ENCODE measurements at places on chromosomes 4 and X. TPM values are rescaled to one million over a fixed set of nuclear protein-coding genes. Genes with fewer than 3 reads are reported as not detected.

- no peak for DNase-seq
Observed at GRCh38 chr4:94357624-94358023, 15.0 kb upstream of the HPGDS start.

GRCh38 chr4:121939690-121940089 lies 12.2 kb downstream of the TRPC3 start:
- DNase-seq, result no peak

GPR34 gene
- total RNA-seq, result not detected

DNA sequence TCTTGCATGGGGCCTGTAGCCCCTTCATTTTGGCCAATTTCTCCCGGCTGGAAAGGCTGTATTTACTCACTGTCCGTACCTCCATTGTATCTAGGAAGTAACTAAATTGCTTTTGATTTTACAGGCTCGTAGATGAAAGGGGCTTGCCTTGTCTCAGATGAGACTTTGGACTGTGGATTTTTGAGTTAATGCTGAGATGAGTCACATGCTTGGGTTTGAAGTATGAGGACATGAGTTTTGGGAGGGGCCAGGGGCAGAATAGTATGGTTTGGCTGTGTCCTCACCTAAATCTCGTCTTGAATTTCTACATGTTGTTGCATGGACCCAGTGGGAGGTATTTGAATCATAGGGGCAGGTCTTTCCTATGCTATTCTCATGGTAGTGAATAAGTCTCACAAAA lies 407.6 kb upstream of the NDST3 start:
- DNase-seq, result no peak

- DNase-seq, result no peak
Observed at GRCh38 chr4:146336410-146336807, 122.1 kb downstream of the REELD1 start.

GRCh38 chrX:108216919-108217571 lies 125.5 kb downstream of the ATG4A start:
- no peak for DNase-seq

CCDC110 gene
- total RNA-seq, result not detected

DNA sequence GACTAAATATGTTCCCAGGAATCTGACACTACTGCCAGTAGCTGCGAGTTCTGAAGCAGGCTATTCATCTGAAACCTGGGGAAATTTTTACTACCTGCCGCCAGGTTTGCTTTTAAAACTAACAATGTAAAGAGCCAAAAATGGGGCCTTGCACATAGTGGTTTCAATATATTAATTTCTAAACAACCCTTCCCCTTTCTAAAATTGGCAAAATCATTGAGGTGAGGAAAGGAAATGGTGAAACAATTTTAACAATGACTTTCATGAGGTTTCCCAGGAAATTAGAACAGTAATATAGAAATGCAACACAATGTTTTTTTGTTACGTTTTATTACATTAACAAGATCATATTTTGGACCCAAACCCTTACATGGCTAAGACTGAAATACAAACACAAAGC lies 21.3 kb downstream of the FANCB start:
- no peak for DNase-seq

ATOH1 gene
- total RNA-seq, result not detected

JCHAIN gene
- not detected for total RNA-seq

WDR17 gene
- 0.83 TPM for total RNA-seq

WFS1 gene
- total RNA-seq, result 1.7 TPM

- DNase-seq, result no peak
Observed at GRCh38 chr4:82419451-82419850, 10.8 kb downstream of the HNRNPDL start.

MAB21L2 gene
- total RNA-seq, result not detected

DNA sequence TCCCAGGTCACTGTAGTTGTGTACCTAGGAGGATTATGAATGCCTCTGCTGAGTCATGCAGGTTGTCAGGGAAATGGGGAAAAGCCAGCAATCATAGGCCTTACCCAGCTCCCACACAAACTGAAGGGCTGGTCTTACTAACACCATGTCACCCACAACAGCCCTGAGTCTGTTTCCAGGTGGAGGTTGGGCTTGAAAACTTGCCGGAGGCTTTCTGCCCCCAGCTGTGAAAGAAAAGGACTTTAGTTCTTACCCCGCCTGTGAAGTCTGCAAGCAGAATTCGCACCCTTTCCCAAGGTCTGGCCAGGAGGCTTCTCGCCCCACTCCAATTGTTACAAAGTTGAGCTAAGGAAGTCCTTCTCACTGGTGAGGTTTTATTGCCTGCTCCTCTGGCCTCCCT lies 143.9 kb downstream of the RPS6KA6 start:
- no peak for DNase-seq

DNA sequence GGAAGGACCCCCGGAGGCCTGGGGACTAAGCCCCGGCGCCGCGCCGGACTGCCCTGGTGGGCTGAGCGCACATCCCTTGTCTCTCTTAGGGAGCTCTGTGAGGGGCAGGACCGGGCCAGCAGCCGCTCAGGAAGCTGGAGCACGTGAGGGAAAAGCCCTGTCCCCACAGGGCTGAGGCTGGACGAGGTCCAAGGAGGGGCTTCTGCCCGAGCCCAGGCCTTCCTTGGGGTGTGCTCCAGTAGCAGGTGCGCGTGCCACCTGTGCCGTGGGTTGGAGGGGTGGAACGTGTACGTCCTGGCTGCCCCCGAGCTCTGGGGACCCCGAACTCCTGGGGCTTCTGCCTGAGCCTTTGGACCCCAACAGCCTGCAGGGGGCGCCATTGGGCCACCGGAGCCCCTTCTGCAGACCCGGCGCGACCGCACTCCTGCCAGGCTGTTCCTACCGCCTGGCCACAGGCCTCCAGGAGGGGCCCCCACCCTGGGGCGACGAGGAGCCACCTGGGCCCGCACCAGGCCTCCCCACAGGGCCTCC lies 27.2 kb downstream of the TACC3 start:
- peak; percentile 85 for DNase-seq

SLC34A2 gene
- not detected for total RNA-seq

DNA sequence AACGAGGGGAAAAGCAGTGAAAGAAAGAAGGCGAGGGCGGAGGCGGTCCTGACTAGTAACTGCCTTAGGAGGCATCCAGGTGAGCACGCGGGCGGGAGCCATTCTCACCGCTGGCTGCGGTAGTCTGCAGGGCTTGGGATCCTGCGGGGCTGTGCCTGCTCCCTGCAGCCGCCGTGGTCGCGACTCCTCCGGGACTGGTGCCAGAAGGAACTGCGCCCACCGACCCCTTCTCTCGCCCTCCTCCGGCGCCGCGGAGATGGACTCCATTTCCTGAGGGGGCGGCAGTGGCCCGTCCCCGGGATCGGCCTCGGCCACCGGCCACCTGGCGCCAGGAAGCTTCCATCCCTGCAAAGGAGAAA lies 543 bp downstream of the NFXL1 start:
- peak; percentile 26 for DNase-seq

GRCh38 chr4:54073271-54073880 lies 9.0 kb upstream of the CHIC2 start:
- DNase-seq, result no peak

COL25A1 gene
- not detected for total RNA-seq

- DNase-seq, result no peak
Observed at GRCh38 chr4:89158884-89159503, 47.7 kb downstream of the TIGD2 start.

DNA sequence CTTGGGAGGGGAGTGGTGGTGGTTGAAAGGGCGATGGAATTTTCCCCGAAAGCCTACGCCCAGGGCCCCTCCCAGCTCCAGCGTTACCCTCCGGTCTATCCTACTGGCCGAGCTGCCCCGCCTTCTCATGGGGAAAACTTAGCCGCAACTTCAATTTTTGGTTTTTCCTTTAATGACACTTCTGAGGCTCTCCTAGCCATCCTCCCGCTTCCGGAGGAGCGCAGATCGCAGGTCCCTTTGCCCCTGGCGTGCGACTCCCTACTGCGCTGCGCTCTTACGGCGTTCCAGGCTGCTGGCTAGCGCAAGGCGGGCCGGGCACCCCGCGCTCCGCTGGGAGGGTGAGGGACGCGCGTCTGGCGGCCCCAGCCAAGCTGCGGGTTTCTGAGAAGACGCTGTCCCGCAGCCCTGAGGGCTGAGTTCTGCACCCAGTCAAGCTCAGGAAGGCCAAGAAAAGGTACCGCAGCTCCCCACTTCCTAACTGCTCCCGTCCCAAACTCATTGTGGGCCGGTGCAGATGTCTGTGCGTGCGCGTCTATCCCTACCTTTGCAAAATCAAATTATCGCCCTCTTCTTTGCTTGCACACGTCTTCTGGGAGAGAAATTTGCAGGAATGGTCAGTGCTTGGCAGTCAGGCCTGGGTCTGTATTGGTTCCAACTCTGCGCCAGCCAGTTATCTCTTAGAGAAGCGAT lies 533 bp downstream of the IL15 start:
- peak; percentile 12 for DNase-seq

DNA sequence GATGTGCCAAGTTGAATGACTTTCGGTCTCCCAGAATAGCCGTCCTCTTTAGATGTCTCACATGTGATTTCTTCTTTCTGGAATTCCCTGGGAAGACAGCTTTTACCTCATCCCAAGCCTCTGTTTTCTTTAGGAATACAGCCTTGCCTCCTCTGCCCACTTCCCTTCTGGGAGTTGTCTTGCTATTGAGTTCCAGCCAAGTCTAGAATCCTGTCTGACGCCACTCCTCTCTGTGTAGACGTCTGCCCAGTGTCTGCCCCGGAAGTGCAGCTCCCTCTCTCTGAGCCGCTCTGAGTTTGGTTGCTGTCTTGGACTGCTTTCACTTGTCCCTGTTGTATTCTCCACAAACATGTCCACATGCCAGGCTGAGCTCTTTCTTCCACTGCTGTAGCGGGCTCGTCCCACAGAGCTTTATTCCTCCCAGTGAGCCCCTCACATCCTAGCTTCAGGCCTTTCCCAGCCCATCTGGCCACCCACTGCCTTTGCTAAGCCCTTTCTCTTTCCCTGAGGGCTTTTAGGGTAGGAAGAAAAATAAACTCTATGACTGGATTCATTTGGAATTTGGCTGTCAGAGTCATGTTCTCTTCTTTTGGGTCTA lies 9.0 kb upstream of the IGFBP7 start:
- no peak for DNase-seq

FAM184B gene
- total RNA-seq, result not detected

All from activated CD4-positive, alpha-beta T cell treated with anti-CD3 and anti-CD28 coated beads, Interleukin-2, amount 10 ng/mL, durations not matched to agents 7 days and 5 days (primary cell).